ENCODE measurements at places on chromosomes 7 and 10. TPM values are rescaled to one million over a fixed set of nuclear protein-coding genes. Genes with fewer than 3 reads are reported as not detected.

GRCh38 chr7:4882169-4883032 lies 1.1 kb downstream of the RADIL start:
- peaks cover 17% of the 10 kb centered on the region for H3K4me1 ChIP-seq
- peak overlapping the region; percentile 96 for H3K27ac ChIP-seq
- H3K36me3 ChIP-seq: peaks cover 2% of the 10 kb centered on the region
- peak overlapping the region; percentile 79 for H3K4me3 ChIP-seq
- peaks cover 3% of the 10 kb centered on the region for H3K27me3 ChIP-seq

EGR2 gene
- 5.4 TPM for total RNA-seq

DNA sequence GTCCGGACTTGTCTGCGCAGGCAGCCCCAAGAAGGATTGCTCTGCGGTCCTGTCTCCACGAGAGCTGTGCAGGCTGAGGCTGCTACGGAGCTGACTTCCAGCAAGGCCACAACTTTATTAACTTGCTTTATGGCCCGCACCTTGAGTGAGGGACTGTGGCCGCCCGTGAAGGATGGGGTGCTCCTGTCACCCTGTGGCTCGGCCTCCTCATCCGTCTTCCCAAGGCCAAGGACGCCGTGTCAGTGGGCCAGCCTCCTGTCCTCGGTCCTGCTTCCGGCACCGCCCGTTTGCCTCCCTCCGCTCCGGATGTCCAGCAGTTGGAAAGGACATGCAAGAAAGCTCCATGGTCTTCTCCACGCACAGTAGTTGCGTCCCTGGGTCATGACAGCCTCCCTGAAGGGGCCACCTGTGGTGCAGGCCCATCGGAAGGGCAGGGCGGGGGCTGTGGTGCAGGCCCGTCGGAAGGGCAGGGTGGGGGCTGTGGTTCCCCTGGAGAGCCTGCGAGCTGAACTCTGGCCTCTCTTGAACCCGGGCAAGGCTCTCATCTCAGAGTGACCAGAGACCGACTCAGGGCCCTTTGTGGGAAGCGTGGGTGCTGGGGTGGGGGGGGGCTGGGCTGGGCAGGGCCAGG lies 87.1 kb downstream of the NKX6-2 start:
- H3K27me3 ChIP-seq: no peaks in the 10 kb centered on the region
- H3K36me3 ChIP-seq: peaks cover 4% of the 10 kb centered on the region
- H3K27ac ChIP-seq: no peak overlapping the region
- H3K4me1 ChIP-seq: peaks cover 15% of the 10 kb centered on the region
- H3K4me3 ChIP-seq: no peak overlapping the region

GRCh38 chr7:108463613-108464012 lies 7.4 kb upstream of the NRCAM start:
- no peak overlapping the region for H3K27ac ChIP-seq
- H3K4me1 ChIP-seq: peaks cover 2% of the 10 kb centered on the region
- peaks cover 7% of the 10 kb centered on the region for H3K27me3 ChIP-seq
- no peak for DNase-seq
- H3K36me3 ChIP-seq: no peaks in the 10 kb centered on the region

- H3K36me3 ChIP-seq: no peaks in the 10 kb centered on the region
- peaks cover 2% of the 10 kb centered on the region for H3K27me3 ChIP-seq
- no peak for DNase-seq
- H3K4me3 ChIP-seq: no peak overlapping the region
- peaks cover 17% of the 10 kb centered on the region for H3K4me1 ChIP-seq
- no peak overlapping the region for H3K27ac ChIP-seq
Measured at GRCh38 chr7:2493205-2494164, 17.3 kb upstream of the GRIFIN start.

TYSND1 gene
- total RNA-seq: 13.8 TPM
